Fibroblast of skin of scalp (primary cell): ENCODE measurements at places on chromosomes 12 and 14.
A peak's percentile ranks its signal among the peaks of the same experiment; 100 is the strongest.

GRCh38 chr12:115384391-115384790, 700.4 kb upstream of the TBX3 start:
- no peak for DNase-seq

GRCh38 chr12:6960593-6961277, 9.6 kb downstream of the PTPN6 start:
- DNase-seq: peak; percentile 38

DNA sequence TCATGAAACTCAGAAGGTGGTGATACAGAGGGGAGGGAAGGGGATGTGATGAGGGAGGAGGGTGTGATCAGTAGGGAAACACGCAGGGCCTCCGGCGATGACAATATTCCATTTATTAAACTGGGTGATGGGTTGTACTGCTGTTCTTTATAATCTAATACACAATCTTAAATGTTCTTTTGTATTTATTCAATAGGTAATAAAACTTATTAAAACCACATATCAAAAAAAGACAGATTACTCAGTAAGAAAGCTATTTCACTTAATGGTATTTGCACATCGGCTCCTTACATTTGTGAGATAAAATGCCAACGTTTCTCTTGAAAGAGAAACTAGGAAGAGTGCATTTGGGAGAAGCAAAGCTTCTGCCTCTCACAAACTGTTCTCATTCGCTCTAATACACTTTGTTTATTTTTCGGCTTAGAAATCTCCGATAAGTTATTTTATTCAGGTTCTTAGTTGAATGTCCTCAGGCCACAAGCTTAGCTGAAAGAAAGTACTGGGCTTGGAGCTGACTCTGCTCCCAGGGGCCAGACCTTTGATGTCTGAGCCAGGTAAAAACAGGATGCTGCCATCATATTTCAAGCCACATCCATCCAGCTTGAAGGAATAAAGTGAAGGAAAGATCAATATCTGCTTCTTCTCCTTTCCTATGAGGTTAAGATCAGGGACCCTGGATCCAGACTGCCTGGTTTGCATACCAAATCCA, 17.5 kb downstream of the STON2 start:
- no peak for DNase-seq

DNA sequence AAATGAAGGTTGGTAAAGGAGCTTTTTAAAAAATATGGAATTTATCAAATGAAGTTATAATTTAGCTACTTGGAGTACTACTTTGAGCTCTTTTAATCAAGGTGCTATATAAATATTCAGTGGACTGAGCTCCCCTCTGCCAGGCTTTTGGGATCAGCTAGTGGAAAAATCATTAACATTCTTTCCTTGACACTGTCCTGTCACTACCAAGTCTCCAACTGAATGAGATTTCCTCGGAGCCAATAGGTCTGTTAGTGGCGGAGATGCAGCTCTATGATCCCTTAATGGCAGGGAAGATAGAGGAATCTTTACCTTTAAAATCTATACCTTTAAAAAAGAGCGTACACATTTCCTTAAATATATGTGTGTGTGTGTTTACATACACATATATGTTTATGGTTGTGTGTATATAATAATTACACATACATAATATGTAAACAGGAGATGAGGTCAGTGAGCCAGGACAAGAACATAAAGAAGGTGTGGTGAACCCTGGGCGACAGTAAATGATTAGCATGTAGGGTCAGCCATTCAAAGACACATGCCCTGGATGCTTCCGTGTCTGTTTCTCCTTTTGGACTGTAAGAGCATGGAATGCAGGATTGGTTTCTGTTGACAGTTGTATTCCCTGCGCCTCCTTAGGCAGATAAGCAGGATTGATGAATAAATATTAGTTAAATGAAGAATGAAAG, 47.7 kb upstream of the ATP2A2 start:
- DNase-seq: no peak

DNA sequence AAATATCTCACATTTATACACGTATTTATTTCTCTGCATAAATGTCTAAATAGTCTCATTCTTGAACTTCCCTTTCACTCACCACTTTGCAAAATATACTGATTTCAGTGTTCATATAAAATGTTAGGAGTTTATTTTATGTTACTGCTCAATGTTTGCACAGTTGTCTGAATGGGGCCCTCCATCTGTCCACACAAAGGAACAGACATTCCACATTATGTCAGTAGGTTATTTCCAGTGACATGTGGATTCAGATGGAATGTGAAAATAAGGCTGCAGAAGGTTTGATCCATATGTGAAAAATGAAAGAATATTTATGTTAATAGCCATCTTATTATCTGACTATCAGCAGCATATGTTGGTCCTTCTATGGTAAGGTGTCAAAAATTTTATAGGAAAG, 994.4 kb upstream of the SEL1L start:
- DNase-seq: no peak

- DNase-seq: peak; percentile 97
Measured at GRCh38 chr12:50246873-50247612, 36.3 kb downstream of the LIMA1 start.

- peak; percentile 37 for DNase-seq
Measured at GRCh38 chr14:65361920-65362319, 50.6 kb upstream of the FUT8 start.

- DNase-seq: no peak
Measured at GRCh38 chr14:98408713-98409112, 863.3 kb downstream of the BCL11B start.

- DNase-seq: no peak
Measured at GRCh38 chr14:90700933-90701776, 115.1 kb downstream of the TTC7B start.
